ENCODE measurements at places on chromosomes 2 and 18.
A peak's percentile ranks its signal among the peaks of the same experiment; 100 is the strongest.

- H3K4me1 ChIP-seq: peaks cover 4% of the 10 kb centered on the region
- H3K27ac ChIP-seq: no peak overlapping the region
- H3K36me3 ChIP-seq: no peaks in the 10 kb centered on the region
- H3K27me3 ChIP-seq: peaks cover 19% of the 10 kb centered on the region
- H3K4me3 ChIP-seq: no peak overlapping the region
- DNase-seq: no peak
These were observed 61.4 kb upstream of the KIF5C start for GRCh38 chr2:148813603-148814065.

DNA sequence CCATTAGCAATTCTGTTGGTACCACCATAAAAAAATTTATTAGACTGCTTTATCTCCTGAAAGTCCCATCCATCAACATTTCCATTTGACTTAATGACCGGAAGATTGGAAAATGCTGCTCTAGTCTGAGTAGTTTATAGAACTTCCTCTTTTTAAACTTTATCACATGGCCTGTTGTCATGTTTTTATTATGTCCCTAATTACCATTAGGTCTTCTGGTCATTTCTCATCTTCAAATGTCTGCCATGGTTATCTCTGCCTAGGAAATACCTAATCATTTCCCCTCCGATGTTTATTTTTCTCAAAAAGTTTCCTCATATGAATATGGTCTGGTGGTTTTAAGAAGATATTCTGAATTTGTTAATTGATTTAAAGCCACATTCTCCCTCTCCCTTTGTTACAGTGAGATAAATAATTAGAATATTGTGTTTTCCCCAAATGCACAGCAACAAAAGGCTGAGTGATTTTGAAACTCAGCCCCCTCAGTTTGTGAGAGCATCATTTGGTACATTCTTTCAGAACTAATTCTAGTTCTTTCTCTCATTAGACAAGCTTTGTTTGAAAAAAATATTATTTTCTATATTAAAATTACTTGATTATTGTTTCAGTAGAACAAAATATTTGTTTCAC, 317.1 kb upstream of the ST6GAL2 start:
- DNase-seq: no peak
- H3K4me3 ChIP-seq: no peak overlapping the region
- H3K27me3 ChIP-seq: no peaks in the 10 kb centered on the region
- no peaks in the 10 kb centered on the region for H3K36me3 ChIP-seq

DNA sequence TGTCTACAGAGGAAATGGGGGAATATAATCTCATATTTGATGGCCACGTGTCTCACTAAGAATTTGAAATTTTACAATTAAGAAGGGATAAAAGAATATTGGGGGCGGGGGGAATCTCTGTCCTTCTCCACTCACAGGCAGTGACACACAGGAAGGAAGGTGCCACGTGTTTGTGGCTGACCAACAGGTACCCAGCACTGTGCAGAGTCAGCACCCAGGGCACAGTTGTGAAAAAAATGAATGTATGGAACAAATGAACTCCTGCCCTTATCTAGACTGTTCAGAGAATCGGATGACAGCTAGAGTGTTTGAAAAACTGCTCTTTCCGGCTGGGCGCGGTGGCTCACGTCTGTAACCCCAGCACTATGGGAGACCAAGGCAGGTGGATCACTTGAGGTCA, 317.0 kb upstream of the MYT1L start:
- H3K36me3 ChIP-seq: no peaks in the 10 kb centered on the region
- peaks cover 26% of the 10 kb centered on the region for H3K4me1 ChIP-seq
- DNase-seq: no peak

DNA sequence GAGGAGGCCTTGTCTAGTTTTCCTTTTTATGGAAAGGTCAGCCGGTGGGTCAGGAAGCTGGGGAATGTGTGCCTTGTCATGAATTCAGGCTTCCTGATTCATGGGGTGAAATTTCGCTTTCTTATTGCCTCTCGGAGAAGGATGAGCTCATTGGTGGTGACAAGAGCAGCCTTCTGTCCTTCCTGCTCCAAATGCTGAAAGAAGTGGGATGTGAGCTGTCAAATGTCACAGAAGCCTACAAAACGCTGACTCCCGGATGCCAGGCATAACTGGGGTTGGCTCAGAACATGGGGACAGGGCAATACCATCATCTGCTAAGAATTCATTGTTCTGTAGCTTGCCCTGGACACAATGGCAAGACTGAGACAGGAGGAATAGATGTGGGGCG, 55.8 kb upstream of the FAM136A start:
- no peaks in the 10 kb centered on the region for H3K36me3 ChIP-seq
- no peaks in the 10 kb centered on the region for H3K4me1 ChIP-seq
- peaks cover 14% of the 10 kb centered on the region for H3K27me3 ChIP-seq
- no peak for DNase-seq
- H3K27ac ChIP-seq: no peak overlapping the region

- H3K4me3 ChIP-seq: no peak overlapping the region
- H3K27ac ChIP-seq: no peak overlapping the region
- DNase-seq: no peak
- no peaks in the 10 kb centered on the region for H3K36me3 ChIP-seq
These were observed 1.4 kb downstream of the WNT6 start for GRCh38 chr2:218860950-218861381.

- H3K27me3 ChIP-seq: no peaks in the 10 kb centered on the region
- no peak overlapping the region for H3K27ac ChIP-seq
- no peak overlapping the region for H3K4me3 ChIP-seq
These were observed 86.6 kb downstream of the WDSUB1 start for GRCh38 chr2:159199761-159200465.

DNA sequence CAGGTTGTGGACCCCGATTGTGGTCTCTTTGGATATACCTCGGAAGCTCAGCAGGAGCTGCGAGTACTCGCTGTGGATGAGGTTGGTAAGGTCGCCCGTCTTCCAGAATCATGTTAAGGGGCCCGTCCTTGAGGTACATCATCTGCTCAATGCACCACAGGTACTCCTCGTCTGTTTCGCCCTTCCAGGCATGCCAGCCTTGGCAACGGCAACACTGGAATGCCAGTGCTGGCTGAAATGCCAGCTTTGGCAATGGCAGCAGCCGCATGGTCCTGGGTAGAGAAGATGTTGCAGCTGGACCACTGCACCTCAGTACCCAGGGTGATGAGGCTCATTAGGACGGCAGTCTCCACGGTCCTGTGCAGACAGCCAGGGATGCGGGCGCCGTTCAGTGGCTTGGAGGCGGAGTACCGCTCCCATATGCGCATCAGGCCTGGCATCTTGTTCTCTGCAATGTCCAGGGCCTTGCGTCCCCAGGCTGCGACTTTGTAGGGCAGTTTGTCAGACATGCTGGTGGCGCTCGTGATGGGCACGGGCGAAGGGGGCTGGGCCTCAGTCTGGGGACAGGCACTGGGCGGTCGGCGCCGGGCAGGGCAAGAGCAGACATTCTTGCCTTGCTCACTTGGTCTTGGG, 122.2 kb upstream of the NXPH2 start:
- no peak for DNase-seq
- no peak overlapping the region for H3K27ac ChIP-seq
- no peak overlapping the region for H3K4me3 ChIP-seq
- H3K4me1 ChIP-seq: no peaks in the 10 kb centered on the region

DNA sequence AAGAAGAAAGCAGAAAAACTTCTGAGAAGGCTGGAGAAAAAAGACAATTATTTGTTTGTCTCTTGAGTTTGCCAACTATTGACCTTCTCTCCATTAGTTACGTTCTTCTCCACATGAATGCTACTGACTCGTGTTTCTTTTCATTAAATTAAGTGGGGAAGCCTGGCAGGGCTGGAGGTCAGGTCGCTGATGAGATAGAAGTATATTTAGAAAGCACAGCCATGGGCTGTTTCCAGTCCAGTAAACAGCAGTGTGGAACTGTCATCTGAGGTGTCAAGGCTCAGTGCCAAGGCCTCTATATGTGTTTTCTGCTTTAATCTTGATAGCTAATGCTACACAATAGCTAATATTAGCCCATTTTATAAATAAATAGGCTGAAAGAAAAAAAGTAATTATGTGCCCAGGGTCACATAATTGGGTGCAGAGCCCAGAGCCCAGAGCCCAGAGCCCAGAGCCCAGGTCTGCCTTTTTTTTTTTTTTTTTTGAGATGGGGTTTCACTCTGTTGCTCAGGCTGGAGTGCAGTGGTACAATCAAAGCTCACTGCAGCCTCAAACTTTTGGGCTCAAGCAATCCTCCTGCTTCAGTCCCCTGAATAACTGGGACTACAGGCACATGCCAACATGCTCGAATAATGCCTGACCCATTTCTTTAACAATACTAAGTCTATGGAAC, 6.3 kb downstream of the MSGN1 start:
- peaks cover 36% of the 10 kb centered on the region for H3K27me3 ChIP-seq
- peak overlapping the region; percentile 73 for H3K27ac ChIP-seq
- H3K36me3 ChIP-seq: no peaks in the 10 kb centered on the region
- no peak overlapping the region for H3K4me3 ChIP-seq
- peaks cover 31% of the 10 kb centered on the region for H3K4me1 ChIP-seq

DNA sequence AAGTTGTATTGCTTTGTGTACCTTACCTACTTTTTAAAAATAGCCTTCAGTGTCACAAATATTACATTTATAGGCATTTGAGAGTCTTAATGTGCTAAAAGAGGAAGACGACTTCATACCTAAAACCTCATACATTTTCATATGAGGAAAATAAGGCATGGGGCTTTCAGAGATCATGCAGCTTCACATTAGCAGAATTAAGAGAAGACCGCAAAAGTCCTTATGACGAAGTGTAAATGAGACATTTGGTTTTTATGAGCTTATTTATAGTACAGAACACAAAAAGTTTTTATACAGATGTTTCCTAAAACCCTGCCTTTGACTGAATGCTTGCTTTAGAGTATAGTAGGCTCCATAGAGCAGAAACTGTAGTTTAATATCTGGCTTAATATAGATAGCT, 10.1 kb upstream of the CCDC138 start:
- H3K27me3 ChIP-seq: no peaks in the 10 kb centered on the region
- no peak overlapping the region for H3K27ac ChIP-seq
- peaks cover 52% of the 10 kb centered on the region for H3K36me3 ChIP-seq

DNA sequence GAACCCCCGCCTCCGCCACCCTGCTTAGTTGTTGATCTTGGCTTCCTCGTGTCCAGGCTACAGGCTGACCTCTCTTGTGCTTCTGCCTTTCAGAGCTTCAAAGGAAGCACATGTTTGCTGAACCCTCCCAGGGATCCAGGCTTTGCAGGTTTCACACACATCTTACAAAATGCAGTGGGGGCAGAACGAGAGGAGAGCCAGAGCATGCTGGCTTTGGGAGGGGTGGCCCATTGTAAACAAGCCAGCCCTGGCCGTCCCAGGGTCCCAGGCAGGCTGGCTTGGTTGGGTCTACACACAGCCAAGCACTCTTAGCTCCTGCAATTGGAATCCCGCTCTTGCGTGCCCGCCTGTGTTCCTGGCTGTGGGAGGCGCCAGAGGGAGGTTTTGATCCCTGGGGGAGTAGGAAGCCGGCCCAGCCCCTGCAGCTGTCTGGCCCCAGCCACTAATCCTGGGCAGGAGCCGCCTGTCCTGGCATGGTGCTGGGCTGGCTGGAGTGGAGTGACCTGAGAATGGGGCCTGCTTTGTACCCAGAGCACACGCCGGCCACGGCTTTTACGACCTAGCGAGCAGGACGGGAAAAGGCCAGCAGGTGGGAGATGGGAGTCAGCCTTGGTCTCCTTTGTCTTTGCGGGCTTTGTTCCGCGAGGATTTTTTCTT, 53.9 kb downstream of the SH3BP4 start:
- peaks cover 5% of the 10 kb centered on the region for H3K27me3 ChIP-seq
- no peak for DNase-seq
- H3K36me3 ChIP-seq: no peaks in the 10 kb centered on the region
- H3K4me3 ChIP-seq: no peak overlapping the region

- H3K27me3 ChIP-seq: peaks cover 21% of the 10 kb centered on the region
- H3K4me3 ChIP-seq: no peak overlapping the region
- H3K4me1 ChIP-seq: peaks cover 12% of the 10 kb centered on the region
These were observed 26.6 kb upstream of the SEH1L start for GRCh38 chr18:12921178-12921577.

GRCh38 chr18:24333084-24333483, 64.5 kb downstream of the OSBPL1A start:
- no peak overlapping the region for H3K4me3 ChIP-seq
- no peak overlapping the region for H3K27ac ChIP-seq
- no peaks in the 10 kb centered on the region for H3K27me3 ChIP-seq
- no peaks in the 10 kb centered on the region for H3K36me3 ChIP-seq

DNA sequence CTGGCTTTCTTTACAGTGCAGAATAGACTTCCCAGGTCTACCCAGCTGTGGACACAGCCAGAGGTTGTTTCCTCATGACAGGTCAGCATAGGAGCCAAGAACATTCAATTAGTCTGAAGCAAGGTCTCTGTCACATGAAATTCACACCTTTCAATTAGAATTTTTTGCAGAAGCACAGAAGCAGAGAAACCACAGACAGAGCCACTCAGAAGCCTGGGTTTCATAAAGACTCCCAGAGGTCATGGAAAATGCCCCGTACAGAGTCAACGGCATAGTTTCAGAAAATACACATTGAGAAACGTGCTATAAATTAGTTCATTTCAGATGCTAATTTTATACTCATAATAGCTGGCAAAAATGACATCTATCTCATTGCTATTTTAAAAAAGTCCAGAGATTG, 87.0 kb upstream of the TMEM200C start:
- no peak overlapping the region for H3K27ac ChIP-seq
- H3K27me3 ChIP-seq: no peaks in the 10 kb centered on the region
- no peaks in the 10 kb centered on the region for H3K4me1 ChIP-seq
- DNase-seq: no peak
- no peaks in the 10 kb centered on the region for H3K36me3 ChIP-seq

Data from activated naive CD4-positive, alpha-beta T cell treated with anti-CD3 and anti-CD28 coated beads, Interleukin-2, amount 10 ng/mL, durations not matched to agents 7 days and 5 days (primary cell).